Activated CD4-positive, alpha-beta T cell treated with anti-CD3 and anti-CD28 coated beads for 24 hours (primary cell): ENCODE measurements at places on chromosomes 16 and 17.
A peak's percentile ranks its signal among the peaks of the same experiment; 100 is the strongest.

DNA sequence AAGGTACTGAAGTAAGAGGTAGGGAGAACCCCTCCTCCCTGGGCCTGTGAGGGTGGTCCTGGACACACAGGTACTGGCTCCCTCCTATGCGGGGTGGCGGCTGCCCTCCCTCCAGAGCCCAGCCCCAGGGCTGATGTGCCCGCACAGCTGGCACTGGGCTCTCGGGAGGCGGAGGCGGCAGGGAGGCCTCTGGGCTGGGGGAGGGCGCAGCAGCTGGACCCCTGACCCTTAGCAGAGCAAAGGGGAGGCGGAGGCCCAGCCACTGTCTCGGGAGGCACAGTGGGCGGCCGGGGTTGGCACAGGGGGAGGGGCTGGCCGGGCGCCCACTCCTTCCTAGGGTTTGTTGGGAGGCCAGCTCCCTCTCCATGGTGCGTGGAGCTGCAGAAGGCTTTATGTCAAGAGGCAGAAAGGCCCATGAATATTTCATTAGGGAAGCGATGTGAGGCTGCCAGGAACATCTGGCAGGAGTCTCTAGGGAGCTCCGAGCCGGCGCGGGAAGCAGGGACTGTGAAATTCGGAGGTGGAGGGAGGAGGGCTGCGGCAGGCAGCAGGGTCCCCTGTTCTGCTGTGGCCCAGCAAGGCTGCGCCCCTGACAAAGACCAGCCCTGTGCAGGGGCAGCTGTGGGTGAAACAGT, 44.1 kb upstream of the ACSF3 start:
- no peak for DNase-seq

DNA sequence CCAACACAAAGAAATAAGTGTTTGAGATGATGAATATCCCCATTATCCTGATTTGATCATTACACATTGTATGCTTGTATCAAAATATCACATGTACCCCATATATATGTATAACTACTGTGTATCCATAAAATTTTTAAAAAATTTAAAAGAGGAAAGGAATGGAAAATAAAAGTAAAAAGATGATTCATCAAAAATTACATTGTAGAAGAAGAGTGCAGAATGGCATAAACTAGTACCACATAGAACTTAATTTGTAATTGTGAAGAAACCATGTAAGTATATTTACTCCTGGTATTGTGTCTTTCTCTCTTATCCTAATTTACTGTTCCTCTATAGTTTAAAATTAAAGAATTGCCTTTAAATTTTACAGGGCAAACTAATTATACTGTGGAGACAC, 11.5 kb upstream of the KRT10 start:
- no peak for DNase-seq

- no peak for DNase-seq
Measured at GRCh38 chr17:73921306-73921705, 277.1 kb upstream of the SDK2 start.

DNA sequence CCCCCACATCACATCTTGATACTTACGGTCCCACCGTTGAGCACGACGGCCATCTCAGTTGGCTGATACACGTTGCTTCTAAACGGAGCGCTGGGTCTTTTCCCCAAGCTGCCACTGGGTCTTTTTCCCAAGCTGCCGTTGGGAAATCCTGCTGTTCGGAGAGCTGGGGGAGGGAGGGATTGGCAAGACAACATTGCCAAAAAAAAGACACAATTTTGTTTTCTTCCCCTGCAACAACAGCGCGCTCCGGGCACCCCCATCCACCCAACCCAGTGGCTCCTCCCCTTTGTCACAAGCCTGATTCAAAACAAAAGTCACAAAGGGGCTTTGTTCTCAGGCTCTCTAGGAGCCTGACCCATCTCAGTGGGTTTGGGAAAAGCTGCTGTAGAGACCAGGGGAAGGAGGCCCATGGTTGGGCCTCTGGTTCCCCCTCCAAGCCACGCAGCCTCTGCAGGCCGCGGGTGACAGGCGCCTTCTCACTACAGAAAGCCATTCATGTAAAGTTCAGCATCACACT, 22.8 kb downstream of the GPRC5B start:
- no peak for DNase-seq

- DNase-seq: no peak
Measured at GRCh38 chr16:90031186-90031930, 12.1 kb upstream of the DBNDD1 start.

DNA sequence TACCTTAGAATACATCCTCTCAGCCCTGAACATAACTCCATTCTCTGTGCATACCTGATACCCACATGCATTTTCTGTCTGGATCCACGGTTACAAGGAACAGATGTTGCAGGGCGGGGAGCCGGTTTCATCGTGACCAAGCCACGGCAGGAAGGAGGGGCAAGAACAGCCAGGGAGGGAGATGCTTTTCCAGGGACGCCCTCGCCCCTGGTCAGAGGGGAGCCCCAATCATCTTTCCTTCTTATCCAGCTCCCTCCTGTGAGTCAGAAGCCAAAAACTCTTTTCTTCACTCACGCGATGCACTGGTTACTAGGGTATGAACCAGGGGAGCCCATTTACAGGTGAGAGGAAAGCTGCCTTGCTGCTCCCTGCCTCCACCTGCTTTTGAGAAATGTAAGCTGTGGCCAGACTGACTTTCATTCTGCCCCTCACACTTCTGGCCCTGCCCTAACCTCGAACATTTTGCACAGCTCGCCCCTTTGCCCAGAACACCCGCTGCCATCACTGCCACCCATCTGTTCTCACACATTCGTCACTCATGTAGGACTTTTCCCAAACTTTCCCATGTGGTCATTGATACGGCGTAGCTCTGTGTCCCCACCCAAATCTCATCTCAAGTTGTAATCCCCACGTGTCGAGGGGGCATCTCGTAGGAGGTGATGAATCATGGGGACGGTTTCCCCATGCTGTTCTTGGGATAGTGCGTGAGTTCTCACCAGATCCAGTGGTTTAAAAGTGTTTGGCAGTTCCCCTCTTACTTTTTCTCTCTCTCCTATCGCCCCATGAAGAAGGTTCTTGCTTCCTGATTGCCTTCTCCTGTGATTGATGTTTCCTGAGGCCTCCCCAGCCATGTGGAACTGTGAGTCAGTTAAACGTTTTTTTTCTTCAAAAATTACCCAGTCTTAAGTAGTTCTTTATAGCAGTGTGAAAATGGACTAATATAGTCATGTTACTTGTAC, 20.5 kb downstream of the FOXL1 start:
- no peak for DNase-seq

DNA sequence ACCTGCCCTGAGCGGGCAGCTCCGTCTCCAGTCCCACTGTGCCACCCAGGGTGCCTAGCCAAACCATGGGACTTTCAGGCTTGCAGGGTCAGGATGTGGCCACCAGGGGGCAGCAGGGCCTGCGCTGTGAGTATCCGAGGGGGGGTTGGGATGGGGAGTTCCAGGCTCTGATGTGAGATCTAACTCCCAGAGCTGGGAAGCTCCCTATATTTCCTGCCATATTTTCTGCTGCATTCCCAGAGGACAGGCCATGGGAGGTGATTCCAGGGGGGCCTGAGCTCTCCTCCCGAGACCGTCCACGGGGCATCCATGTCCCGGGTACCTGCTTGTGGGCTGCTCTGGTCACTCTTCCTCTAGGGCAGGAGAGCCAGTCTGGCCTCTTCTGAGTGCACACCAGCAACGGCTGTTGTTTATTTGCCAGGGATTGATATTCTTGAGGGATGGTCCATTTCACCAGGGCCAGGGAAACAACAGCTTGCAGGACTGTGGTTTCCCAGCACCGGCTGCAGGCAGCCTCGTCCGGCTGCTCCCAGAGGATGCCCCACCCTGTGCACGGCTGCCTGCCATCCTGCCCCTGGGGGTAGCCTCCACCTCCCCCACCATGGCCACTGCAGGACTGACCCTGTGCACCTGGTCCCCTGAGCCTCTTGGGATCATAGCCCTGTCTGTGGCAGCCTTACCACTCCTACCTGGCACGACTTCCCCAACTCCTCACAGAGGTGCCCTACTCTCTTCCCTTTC, 1.2 kb downstream of the GPR142 start:
- peak; percentile 66 for DNase-seq

GRCh38 chr16:26721290-26721689, 345.4 kb upstream of the C16orf82 start:
- no peak for DNase-seq

GRCh38 chr17:78766743-78767294, 15.3 kb downstream of the CYTH1 start:
- DNase-seq: no peak

DNA sequence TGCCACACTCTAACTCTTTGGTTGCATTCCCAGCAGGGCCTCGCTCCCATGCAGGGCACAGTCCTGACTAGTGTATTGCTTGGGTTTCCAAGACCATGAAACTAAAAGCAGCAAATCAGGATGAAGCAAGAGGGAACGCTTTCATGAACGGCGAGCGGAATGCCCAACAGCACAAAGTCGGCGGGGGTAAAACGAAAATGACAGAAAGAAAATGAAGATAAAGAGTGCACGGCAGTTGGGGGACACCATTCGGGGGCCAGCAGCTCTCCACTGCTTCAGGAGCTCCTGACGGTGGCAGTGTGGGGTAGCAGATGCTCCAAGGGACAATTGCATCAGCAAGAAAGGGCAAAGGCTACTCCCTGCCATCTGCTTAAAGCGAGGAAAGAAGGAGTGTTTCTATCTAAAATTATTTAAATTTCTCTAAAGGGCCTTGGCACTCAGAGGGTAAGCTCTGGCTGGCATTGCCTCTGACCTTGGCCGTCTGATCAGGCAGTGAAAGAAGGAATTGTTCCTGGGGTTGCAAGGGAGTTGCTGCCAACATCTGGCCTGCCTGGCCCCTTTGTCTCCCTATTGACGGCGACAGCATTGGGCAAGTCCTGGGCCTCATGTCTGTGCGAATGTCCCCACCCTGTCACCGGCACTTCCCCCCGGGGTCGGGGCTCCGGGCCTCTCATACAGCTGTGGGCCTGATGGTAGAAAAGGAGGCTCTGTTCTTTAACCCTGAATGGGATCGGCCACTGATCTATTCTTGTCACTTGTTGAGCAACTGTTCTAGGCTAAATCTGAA, 138.2 kb downstream of the CMIP start:
- DNase-seq: no peak

DNA sequence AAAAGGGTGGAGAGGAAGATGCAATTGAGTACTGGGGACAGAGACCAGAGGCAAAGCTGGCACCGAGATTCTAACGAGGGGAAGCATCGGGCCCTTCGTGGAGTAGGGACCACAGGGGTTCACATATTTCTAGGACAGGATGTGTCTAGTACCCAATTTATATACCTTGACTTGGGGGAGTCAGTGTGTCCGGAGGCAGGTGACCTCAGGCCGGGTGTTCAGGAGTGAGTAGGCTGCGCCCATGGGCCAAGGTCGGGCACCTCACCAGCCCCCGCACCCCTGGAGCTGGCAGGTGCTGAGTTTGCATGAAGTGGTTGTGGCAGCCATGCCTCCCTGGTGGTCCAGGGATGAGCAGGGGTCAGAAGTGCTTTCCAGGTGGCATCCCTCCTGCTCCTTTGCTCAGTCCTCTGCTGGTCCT, 8.6 kb upstream of the NXPH3 start:
- no peak for DNase-seq

- DNase-seq: no peak
Measured at GRCh38 chr16:1933097-1933661, 9.8 kb downstream of the MSRB1 start.

DNA sequence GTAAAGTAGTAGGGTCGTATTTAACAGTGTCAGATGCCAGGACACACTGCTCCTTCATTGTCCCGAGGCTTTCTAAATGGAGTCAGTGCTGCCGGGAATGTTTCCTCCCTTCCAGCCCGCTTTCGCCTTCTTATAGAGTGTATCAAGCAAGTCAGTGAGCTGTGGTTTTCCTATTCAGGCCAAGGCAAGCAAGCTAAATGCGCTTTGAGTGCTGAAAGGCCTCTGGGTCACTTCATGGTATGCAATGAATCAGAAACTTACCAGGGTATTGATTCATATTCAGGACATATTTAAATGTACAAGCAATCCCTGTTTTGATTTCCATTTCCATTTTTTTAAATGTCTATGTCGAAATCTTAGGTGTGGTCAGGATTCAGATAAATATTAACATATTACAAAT, 327.9 kb upstream of the SOX9 start:
- no peak for DNase-seq

- DNase-seq: no peak
Measured at GRCh38 chr16:820748-821147, 20.2 kb upstream of the GNG13 start.

GRCh38 chr17:1643293-1643998, 2.1 kb downstream of the SCARF1 start:
- DNase-seq: peak; percentile 29

GRCh38 chr16:28042811-28043210, 20.7 kb downstream of the GSG1L start:
- no peak for DNase-seq

- DNase-seq: no peak
Measured at GRCh38 chr16:68499006-68499405, 40.1 kb upstream of the ZFP90 start.

GRCh38 chr16:84487358-84487757, 17.1 kb downstream of the MEAK7 start:
- no peak for DNase-seq

DNA sequence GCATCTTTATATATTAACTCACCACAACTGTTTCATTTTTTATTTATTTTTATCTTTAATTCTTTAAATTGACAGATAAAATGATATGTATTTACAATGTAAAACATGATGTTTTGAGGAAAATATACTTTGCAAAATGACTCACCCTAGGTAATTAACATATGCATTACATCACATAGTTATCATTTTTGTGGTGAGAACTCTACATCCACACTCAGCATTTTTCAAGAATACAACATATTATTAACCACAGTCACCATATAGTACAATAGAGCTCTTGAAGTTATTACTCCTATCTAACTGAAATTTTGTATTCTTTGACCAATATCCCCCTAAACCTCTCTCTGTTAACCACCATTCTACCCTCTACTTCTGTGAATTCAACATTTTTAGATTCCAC, 194.7 kb upstream of the KIF2B start:
- DNase-seq: no peak

- DNase-seq: no peak
Measured at GRCh38 chr16:8924214-8924613, 39.5 kb downstream of the USP7 start.

DNA sequence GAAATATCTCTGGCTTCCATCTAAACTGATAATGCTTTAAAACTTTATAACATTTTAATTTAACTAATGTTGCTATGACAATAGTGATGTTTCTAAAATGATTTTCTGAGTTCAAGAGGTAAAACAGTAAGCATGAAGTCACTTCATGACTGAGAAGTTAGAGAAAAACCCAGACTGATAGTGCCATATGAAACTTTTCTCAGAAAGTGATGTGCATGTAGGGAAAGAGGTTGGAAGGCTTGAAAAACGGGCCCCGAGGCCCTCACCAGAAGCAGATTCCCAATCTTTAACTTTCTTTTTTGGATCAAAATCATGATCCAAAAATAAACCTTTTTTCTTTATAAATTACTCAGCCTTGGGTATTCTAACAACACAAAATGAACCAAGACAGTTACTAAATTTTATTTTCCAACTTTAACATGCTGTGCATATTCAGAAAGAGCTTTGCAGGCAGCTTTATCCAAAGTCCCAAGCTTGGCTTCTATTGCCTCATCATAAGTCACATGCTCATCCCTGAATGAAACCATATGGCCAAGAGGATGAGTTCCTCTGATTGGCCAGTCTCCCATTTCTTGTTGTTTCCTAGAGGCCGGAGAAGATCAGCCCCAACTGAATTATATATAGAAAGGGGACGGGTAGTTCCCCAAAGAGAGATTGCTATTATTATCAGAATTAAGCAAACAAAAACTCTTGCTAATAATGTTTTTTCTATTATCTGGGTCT, 357.6 kb upstream of the SALL1 start:
- DNase-seq: no peak

GRCh38 chr17:41418116-41418860, 6.1 kb downstream of the KRT37 start:
- no peak for DNase-seq
